COR-L47 (cell line): ENCODE measurements at places on chromosomes 2 and 18.

- no peak for DNase-seq
These were observed 74.1 kb downstream of the MAPK4 start for GRCh38 chr18:50633992-50634391.

- no peak for DNase-seq
These were observed 114.9 kb upstream of the RAB27B start for GRCh38 chr18:54713386-54713785.

DNA sequence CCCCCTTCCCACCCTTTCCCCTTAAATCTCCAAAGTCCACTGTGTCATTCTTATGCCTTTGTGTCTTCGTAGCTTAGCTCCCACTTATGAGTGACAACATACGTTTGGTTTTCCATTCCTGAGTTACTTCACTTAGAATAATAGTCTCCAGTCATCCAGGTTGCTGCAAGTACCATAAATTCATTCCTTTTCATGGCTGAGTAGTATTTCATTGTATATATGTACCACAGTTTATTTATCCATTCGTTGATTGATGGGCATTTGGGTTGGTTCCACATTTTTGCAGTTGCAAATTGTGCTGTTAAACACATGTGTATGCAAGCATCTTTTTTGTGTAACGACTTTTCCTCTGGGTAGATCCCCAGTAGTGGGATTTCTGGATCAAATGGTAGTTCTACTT, 14.5 kb upstream of the ZNF638 start:
- DNase-seq, result no peak

DNA sequence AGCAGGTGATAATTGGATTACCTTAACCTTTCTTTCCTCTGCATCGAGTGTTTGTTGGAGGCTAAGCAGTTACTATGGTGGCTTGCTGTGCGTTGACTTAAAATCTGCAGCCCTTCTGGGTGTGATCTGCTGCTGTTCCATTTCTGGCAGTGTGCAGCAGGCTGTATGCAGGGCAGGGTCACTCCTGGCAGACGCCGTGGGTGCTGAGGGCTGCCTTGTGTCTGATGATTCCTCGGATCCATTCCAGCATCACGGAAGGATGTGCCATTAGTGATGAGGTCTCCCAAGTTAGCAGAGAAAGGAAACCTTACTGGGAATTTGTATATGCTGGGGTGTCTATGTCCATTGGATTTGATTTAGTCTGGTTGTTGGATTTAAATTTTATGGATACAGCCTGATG, 310.8 kb downstream of the AGAP1 start:
- DNase-seq, result no peak

DNA sequence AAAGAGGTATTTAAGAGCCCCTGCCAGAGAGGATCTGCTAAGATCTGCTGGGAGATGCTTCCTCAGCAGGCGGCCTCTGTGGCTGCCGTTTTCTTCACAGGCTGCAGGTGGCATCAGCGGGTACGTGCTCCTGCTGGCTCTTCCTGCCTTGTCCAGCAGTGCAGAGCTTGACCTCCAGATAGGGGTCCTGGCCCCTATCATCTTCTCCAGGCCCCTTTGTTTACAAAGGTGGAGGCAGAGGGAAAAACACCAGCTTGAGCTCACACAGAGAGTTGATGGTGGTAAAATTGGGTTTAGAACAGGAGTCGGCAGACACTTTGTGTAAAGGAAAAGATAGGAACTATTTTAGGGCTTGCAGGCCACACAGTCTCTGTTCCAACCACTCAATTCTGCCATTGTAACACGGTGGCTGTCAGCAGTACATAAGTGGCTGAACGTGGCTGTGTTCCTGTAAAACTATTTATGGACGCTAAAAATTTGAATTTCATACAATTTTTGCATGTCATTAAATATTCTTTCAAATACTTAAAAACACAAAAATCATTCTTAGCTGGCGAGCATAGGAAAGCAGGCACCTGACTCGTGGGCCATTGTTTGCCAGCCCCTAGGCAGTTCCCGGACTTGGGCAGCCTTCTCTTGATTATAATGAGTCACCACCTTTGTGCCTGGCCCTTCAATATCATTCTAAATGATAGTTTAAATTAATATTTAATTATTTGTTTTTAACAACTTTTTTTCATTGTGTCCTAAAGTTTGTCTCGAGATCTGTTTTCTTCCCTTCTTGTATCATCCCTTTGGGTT, 98.2 kb upstream of the B3GNT7 start:
- no peak for DNase-seq

GRCh38 chr2:198975779-198976178, 482.0 kb downstream of the SATB2 start:
- no peak for DNase-seq

GRCh38 chr2:178265851-178266250, 71.5 kb downstream of the OSBPL6 start:
- no peak for DNase-seq

DNA sequence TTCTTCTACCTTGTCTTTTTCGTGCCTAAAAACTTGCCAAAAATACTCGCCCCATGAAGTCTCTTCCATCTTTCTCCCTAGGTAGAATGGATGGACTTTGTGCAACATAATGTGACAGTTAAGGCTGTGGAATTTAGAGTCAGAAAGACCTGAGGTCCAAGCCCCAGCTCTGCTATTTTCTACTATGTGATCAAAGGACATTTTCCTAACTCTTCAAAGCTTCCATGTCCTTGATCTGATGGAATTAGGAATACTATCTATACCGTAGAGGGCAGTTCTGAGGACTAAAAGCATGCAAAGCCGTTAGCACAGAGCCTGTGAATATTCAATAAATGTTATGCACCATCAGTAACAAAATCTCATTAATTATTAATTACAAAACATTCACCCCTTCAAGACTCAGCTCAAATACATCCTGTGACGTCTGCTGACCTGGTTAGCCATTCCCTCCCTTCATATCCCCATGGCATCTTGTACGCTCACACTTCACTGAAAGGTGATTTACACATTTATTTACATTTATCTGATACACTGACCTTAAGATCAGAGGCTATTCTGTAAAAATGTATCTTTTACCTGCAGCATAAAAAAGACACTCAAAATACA, 15.1 kb downstream of the IWS1 start:
- DNase-seq, result no peak

- no peak for DNase-seq
These were observed 213.8 kb downstream of the SH3BP4 start for GRCh38 chr2:235165631-235166030.

DNA sequence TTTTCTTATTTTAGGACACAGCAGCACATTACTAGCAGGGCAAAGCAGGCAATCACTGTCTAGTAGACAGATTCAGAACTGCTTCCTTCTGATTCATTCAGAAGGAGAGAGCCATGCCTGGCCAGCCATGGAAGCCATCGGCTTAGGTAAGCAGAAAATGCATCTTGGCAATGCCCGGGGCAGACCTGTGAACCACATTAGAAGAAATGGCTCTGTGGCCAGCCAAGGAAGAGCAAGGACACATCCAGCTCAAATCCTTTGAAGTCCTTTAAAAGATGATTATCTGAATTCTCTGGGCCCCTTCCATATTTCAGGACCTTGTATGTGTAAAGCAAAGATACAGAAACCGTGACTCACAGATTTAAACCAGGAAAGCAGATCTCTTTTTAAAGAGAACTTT, 227.4 kb downstream of the PID1 start:
- no peak for DNase-seq

- no peak for DNase-seq
These were observed 157.3 kb downstream of the DYSF start for GRCh38 chr2:71610671-71611070.

GRCh38 chr18:79459946-79460480, 64.3 kb downstream of the NFATC1 start:
- no peak for DNase-seq

- no peak for DNase-seq
These were observed 204.2 kb downstream of the GBX2 start for GRCh38 chr2:235963853-235964577.

- DNase-seq, result no peak
These were observed 181.8 kb upstream of the GCFC2 start for GRCh38 chr2:75892490-75892889.

DNA sequence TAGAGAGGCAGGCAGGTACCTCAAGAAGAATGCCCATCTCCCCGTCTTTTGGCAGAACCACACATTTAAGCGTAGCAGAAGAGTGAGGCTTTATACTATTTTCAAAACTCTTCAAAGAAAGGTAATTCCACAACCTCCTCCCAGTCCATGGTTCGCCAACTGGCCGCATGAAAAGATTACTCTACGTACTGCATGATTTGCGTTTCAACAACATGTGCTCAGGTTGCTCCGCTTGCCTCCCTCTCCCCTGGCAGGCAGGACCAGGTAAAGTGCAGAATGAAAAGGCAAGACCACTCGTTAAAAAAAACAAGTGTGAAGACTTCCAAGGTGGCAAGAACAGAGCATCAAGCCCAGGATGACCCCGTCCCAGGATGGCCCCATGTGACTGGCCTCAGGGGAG, 143.7 kb downstream of the SP3 start:
- DNase-seq, result no peak
